ENCODE measurements at places on chromosomes 11 and 22.

GRCh38 chr11:119539583-119539982, 116.6 kb upstream of the THY1 start:
- no peak for DNase-seq

- no peak for DNase-seq
Observed at GRCh38 chr11:77879218-77879617, 58.3 kb downstream of the AAMDC start.

DNA sequence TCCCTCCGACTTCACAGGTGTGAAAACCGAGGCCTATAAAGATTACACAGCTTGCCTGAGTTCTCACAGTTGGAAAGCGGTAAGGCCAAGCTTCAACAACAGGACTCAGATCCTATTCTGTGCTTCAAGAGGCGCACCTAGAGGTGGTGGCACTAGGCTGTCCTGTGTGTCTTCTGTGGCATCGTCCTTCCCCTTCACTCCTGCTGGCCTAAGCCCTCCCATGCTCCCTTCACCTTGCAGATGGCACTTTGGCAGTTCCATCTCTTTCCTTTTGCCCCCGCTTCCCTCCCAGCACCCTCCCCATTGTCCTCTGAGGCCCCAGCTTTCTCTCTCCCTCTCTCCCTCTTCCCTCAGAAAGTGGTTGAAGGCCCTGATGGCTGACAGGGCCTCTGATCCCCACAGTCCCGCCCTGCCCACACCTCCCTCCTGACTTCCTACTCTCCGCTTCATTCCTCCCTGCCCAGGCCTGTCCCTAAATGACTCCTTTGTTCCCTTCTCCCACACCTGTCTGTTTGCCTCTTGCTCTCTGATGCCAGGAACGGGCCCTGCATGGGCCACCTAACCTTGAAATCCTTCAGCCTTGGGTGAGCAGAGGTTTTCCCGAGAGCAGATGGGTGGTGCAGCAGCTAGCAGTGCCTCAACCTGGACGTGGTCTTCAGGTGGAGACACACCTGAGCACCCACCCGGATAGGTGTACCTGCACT, 5.8 kb downstream of the TRIM29 start:
- no peak for DNase-seq

DNA sequence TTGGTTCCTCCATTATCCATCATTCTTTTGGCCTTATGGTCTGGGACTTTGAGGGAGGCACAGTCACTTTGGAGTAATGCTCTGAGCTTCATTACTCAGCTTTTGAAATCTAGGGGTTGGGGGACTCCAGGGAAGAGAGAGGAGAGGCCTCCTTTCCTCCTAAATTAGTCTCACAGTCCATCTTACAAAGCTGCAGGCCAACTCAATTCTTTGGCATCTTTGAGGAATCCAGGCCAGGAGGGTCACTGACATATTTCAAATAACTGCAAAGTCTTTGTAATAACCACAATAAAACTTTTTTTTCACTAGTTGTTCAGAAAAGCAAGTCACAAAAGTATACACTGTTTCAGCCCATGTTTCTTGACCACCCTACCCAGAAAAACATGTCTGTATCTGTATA, 73.3 kb upstream of the FAR1 start:
- peak; percentile 35 for DNase-seq

- DNase-seq: no peak
Observed at GRCh38 chr11:100808904-100809491, 121.9 kb downstream of the ARHGAP42 start.

- no peak for DNase-seq
Observed at GRCh38 chr11:81869351-81870065, 864.2 kb downstream of the FAM181B start.

DNA sequence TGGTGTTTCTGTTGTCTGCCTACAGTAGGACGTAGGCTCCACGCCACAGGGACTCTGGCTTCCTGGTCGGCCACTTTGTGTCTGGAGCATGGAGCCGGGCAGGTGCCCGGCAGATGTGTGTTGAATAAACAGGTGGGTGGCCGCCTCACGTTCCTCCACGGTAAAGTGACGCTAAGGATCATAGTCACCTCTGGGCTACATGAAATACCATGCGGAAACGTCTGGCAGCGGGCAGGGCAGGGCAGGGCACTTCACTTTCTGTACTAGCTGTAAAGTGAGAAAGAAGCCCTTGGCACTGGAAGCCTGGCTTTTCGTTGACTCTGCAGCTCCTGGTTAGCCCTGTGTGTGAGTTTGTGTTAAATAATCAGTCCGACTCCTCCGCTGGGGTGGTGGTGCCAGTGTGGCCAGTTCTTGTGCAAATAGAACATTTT, 52.4 kb downstream of the MCM5 start:
- DNase-seq: no peak

GRCh38 chr22:48276994-48277867, 1514.8 kb downstream of the TBC1D22A start:
- no peak for DNase-seq

DNA sequence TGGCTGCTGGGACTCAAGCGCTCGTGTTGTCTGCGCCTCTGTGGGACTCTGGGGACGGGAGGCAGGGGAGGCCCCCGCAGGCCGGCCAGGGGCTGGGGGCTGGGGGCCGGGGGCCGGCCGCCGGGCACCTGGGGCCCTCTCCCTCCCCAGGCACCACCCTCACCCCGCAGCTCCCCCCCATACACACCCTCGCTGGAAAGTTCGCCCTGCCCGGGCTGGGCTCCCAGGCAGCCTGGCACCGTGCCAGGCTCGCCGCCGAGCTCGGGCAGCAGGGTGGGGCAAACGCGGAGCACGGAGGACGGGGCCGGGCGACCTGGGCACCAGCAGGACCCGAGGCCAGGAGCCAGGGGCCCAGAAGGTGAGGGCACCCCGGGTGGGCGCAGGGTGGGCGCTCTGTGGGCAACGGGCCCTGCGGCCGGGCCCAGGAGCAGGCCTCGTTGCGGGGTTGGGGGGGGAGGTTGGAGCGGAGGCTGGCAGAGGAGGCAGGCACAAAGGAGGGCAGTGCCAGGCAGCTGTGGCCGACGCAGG, 76.7 kb upstream of the WNT7B start:
- peak; percentile 87 for DNase-seq

DNA sequence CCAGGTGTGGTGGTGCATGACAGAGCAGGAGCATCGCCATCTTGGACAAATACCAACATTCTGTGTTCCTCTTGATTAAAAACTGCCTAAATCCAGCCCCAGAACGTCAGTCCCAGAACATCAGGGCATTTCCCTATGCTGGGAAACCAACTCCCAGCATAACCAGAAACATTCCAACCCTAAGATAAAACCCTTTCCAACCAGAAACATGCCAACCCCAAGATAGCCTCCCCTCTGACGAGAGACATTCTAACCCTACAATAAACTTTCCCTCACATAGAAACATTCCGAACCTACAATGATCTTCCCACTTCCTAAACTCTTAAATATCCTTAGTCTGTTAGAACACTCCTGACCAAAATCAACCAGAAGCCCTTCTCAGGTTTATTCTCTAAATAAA, 11.6 kb downstream of the PLAAT4 start:
- no peak for DNase-seq

DNA sequence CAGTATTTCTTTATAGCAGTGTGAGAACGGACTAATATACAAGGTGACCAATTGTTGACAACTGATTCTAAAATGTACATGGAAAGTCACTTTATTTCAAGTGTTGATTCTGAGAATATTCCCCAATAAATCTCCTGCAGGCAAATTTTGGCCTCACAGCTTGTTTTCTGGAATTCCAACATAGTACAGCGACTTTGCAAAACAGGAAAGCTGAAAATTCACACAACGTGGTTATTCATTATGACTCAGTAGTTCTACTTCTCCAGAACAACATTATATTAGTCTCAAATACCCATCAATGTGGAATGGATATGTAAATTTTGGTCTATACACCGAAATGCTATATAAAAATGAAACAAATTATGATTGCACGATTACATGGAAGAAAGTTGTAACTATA, 22.5 kb upstream of the OR5AN1 start:
- no peak for DNase-seq

- no peak for DNase-seq
Observed at GRCh38 chr11:9951807-9952206, 287.9 kb downstream of the SWAP70 start.

GRCh38 chr22:44391015-44391414, 78.3 kb upstream of the SHISAL1 start:
- no peak for DNase-seq

DNA sequence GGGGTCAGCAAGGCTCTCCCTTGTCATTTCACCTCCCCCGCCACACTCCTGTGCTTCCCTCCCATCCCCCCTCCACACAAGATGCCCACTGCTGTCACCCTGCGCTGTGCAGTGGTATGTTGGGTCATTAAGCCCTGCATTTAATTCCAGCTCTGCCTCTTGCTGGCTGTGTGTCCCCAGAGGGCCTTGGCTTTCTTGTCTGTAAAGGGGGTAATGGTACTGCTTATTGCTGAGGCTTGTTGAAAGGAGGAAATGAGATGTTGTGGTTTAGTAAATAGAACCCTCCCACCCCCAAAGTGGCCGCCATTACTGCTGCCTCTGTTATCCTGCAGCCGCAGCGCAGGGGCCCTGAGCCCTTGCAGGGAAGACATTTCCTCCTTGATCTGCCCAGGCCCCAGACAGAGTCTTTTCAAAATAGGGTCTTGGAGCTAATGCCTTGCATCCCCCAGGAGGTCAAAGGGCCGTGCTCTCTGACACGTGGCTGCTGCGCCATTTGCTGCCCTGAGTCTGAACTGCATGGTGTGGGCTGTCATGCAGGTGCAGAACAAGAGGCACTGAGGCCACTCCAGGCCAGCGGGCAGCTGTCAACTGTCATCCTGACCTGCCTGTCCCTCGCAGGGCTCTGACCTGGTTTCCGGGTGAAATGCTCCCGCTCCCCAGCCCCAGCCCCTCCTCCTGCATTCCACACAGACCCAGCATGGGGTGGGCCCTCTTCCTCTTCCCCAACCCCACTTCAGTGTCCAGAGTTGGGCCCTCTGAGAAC, 18.7 kb downstream of the PVALB start:
- DNase-seq: no peak

DNA sequence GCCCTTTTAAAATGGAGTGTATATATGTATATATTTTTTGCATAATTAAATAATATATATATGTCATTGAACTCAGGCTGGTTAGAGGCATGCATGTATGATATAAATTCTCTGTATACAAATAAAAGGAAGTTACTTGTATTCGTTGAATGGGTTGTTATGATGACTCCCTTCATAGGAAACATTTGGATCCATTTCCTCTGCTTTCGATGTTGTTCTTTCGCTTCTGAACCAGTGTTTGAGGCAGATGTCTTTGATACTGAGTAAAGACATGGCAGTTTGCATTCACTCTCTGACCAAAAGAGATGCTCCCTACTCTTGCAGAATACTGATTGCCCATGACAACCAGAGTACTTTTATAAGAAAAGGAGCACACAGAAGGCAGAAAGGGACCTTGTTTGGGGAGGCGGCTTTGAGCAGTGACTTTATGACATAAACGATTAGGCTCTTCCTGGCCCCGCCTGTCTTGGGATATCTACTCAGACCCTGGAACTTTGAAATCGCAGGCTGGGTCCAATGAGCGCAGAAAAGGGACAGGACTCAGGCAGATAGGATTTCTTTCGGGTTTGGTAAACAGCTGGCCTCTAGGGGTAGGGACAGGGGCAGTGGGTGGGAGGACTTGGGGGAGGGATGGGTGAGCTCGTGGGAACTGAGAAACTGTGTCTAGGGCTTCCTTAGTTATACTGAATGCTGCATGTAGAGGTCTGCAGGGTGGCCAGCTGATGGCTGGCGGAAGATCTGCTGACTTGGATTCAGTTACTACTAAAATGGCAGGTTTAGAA, 23.2 kb downstream of the TIMP3 start:
- no peak for DNase-seq

DNA sequence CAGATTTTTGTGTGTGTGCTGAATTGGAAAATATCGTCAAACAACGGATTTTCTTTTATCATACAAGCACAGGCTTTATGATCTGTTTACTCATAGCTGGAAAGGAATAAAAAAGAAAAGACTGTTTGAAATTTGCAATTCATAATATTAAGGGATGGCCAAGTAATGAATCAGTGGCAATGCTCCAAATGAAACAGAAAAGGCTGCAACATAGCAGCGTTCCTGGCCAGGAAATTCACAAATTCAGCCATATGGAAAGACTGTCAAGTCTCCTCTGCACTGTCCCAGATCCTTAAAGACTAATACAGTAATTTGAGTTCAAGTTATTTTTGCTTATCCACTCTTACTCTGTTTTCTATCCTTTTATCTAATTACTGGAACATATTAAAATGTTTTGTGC, 98.2 kb downstream of the MSANTD4 start:
- no peak for DNase-seq

DNA sequence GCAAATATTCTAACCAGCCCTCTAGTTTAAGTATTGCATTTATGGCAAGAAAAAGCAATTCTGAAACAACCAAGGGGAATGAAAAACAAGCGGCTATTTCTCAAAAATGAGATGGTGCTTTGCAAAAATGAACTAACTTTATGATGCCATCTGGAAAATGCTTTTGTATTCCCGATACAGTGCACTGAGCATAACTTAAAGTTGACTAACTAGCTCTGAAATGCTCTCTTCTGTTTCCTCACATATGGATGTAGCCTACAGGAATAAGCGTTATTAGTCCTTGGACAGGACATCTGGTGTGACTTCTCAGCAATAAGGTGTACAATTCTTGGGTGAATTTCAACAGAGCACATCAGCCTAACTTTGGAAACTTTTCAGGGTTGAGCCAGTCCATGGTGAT, 228.2 kb upstream of the DDI1 start:
- DNase-seq: no peak

DNA sequence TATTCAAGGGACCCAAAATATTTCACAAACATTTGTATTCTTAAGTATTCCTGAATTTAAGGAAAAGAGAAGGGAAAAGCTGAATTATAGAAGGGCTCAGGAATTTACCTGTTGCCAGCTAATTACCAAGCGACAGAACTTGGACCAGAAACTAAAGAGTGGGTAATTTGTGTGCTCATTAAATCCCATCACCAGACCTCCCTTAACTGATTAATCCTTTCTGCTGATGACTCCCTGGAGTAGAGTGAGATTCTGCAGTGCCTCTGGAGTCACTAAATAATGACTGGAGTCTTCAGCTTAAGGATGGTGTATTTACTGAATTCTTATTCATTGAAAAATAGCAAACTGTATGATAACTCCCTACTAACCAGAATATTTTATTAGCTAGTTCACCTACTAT, 74.0 kb upstream of the RAB1B start:
- DNase-seq: no peak

- DNase-seq: no peak
Observed at GRCh38 chr11:34356576-34356912, 1.3 kb downstream of the ABTB2 start.

DNA sequence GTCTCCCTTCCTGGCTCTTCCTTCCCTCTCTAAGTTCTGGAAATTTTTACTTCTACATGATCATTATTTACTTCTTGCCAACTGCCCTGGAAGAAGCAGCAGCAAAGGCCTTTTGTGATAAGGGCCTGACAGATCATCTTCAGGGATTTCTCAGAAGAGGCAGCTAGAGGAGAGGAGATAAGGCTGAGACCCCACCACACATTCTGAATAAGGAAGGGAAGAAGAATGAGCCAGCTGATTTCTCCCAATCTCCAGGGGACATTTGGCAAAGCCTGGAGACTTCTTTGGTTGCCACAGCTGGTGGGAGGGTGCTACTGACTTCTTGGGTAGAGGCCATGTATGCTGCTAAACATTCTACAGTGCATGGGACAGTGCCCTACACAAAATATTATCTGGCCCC, 122.4 kb upstream of the OR9Q1 start:
- DNase-seq: no peak

- no peak for DNase-seq
Observed at GRCh38 chr22:16717699-16718558, 107.3 kb downstream of the XKR3 start.

Measured in AG08396 (cell line).